ENCODE measurements at places on chromosomes 6 and 20.

DNA sequence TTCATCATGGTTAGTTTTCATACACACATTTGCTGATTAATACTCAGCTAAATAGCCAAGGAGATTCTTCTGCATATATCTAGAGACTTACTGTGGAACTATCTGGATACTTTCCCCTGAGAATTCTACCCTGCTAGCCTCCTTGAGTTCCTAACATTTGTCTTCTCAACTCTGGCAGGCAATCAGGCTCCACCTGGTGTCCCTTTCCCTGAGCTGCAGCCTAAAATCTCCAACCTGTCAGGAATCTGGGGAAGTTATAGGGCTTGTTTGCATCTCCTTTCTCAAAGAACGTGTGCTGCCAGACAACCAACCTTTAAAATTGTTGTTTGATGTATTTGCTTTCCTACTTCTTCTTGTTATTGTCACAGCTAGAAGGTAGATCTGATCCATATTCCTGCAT, 73.4 kb downstream of the FUT9 start:
- DNase-seq = no peak

- DNase-seq = no peak
Measured at GRCh38 chr20:63969838-63970713, at the start of gene ZNF512B. TSS of gene ZNF512B (minus strand) at chr20:63969930. CDS start at chr20:63967950, 1,980 bp downstream.

DNA sequence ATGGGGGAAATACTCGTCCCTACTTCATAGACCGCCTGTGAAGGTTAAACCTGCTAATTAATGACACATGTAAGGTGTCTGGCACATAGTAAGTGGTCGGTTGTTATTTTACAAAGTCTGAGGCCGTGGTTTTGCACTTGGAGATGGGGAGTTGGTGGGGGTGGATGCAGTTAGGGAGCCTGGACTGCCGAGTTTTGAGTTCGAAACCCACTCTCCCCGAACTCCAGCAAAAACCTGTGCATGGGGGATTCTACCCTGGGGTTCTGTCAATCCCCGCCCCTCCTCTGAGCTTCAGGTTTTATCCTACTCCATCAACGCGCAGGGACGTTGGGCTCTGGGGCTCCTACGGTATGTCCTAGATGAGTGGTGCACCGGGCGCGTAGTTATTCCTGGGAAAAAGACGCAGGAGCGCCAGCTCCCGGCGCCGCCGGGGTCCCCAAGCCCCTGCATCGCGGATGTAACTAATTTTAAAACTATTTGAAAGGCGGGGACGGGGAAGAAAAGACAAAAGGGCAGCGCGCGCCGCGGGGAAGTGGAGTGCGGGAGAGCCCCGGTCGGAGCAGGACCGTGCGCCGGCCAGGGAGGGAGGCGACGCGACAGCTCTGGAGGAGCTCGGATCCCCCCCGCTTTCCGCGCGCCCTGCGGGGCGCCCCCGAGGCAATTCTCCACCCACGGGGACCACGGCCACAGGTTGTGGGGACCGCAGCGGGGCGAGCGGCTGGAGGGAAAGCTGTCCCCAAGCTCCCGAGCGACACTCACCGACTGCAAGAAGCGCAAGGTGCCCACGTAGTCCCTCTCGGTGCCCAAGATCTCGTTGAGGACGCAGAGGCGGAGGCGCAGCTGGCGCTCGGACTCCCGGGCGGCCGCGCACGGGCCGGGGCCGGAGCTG, 672 bp downstream of the PREX1 start:
- DNase-seq = no peak

- DNase-seq = no peak
Measured at GRCh38 chr20:10447028-10447427, 11.9 kb downstream of the SLX4IP start.

GRCh38 chr6:43115365-43115764, 39.3 kb downstream of the PTK7 start:
- DNase-seq = no peak

GRCh38 chr6:87408721-87409155, 966 bp downstream of the CFAP206 start:
- no peak for DNase-seq

- DNase-seq = no peak
Measured at GRCh38 chr20:60011512-60012507, 53.6 kb downstream of the CDH26 start.

GRCh38 chr6:7541175-7542064, at the start of gene DSP:
TSS of gene DSP (plus strand) at chr6:7541671. CDS start at chr6:7541916, 245 bp downstream.
- no peak for DNase-seq

DNA sequence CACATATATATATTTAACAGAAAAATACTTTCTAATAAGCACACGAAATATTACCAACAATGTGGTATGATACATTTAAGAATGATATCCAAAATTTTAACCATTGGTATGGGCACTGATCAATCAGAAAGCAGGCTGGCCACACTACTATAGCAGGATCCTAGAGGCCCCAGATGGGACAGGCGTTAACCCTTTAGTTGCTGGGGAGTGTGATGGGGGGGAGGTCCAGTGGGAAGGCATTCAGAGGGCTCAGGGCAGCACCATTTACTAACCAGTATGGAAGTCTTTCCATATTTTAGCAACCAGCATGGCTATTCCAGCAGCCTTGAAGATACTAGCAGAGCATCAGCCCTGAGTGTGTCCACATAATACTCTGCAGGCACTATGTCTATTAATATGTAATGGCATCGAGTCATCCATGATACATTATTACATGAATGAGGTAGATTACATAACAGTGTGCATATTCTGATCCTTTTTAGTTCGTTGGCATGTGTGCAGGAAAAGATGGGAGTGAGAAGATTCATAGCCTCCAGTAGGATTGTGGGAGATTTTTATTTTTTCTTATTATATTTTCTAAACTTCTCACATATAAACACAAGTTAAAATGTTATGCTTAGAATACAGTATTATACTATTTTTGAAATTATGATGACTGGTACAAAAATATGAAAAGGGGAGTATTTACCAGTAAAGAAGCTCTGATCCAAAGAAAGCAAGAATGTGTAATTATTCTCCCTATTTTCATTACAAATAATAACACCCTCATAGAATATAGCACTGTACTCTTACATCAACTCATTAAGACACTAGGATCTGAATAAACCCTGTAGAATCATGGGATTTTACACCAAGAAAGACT, 78.9 kb downstream of the FAM217A start:
- no peak for DNase-seq

DNA sequence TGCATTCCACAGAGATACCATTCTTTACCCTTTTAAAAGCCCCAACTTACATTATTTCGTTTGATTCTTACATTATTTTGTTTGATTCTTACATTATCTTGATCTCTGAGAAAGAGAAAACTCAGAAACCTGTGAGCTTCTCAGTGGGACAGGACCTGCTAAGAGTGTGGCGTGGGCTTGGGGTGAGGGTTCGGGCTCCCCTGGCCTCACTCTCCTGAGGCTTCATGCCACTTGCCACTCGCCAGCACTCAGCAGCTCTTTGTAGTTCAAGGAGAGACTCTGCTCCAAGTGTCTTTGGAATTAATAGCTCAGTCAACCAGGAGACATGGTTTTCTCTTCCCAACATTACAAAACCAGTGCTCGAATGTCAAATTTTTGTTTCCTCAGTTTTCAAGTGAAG, 132.4 kb upstream of the RGS17 start:
- DNase-seq = no peak

DNA sequence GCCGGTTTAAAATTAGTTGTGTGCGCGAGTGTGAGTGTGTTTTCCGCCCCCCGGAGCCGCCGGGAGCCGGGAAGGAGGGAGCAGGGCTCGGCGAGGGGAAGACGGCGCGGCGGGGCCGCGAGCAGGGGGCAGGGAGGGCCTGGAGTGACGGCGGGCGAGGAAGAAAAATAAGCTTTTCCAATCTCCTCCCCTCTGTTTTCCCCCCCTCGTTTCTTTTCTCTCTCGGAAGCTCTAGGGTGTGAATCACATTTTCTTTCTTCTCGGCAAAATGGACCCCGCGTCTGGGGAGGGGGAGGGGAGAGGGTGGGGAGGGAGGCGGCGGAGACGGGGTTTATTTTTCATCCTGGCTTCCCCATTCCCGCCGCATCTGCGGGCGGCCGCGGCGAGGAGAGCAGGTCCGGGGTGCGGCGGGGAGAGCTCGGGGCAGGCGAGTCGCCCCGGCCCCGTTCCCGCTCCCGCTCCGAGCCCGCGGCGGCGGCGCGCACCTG, 881 bp downstream of the BICRAL start:
- peak; percentile 67 for DNase-seq

GRCh38 chr6:159761129-159761872, 544 bp upstream of the ACAT2 start:
- no peak for DNase-seq

GRCh38 chr6:167872538-167873210, 46.0 kb downstream of the AFDN start:
- no peak for DNase-seq

- DNase-seq = no peak
Measured at GRCh38 chr6:82686719-82687118, 323.1 kb downstream of the TPBG start.

DNA sequence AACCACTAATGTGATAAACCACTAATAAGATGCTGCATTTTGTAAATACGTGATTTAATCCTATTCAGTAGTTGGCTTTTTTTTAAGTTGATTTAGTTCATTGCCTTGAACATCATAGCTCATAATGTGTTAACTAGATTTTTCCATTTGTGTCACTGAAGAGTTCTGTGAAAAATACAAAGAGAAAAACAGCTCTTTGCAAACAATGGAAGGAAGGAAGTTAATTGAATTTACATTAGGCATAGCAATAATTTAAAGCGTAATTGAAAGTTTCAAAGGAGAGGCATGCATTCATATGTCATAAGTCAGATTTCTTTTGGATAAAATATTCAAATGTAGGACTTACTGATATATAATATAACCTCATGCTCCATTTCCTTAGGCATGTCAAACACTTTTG, 102.3 kb downstream of the TBC1D7 start:
- no peak for DNase-seq

GRCh38 chr6:118679327-118679901, 28.0 kb upstream of the CEP85L start:
- DNase-seq = no peak

DNA sequence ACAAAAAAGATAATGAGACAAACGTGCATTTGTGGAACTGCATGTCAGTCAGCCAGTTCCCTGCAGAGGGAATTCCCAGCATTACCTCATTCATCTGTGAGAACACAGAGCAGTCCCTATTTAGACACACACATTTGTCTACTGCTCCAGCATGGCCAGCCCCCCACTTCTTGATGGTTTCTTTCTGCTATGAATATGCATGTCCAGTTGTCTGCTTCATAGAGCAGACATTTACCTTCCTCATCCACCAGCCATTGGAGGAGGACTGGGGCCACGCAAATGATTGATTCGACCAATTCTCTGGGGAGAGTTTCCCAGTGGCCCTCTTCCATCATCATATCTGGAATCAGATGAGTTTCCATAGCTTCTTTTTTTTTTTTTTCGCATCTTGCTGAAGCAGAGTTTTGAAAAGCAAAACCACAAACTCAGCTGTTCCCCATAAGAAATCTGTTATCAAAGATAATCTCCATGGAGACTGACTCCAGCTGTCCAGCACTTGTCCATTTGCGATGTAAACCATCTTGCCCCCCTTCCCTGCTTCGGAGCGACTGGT, 11.8 kb downstream of the ENPP1 start:
- no peak for DNase-seq

DNA sequence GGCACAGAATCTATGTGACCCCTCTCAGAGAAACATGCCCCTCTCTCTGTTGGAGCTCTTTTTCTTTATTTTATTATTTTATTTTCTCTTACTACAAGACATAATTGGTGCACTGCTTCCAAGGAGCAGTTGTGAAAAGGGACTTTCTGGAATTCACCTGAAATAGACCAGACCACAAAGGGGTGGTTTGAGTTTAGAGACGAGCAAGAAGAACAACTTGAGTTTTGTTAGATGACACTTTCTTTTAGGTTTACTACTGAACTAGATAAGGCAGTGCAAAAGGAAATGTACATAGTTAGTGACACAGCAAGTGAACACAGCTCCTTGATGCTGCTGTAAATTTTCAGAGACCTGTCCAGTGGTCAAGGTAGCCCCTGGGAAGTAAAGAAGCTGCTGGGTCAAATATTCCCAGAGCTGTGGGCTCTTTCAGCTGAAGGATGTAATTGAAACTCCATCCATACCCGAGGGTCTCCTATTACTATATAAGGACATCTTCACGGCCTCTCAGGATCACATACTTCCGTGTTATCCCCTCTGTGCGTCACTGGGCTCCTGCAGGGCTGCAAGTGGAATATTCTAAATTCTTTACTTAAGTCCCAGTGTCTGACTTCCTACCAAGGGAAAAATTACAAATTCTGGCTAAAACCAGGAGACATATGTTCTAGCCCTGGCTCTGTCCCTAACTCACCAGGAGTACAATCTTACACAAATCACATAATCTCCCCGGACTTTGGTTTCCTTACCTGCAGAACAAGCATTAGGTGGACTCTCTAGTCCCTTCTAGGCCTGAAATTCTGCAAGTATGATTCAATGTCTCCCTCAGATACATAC, 69.1 kb upstream of the ADTRP start:
- DNase-seq = no peak

DNA sequence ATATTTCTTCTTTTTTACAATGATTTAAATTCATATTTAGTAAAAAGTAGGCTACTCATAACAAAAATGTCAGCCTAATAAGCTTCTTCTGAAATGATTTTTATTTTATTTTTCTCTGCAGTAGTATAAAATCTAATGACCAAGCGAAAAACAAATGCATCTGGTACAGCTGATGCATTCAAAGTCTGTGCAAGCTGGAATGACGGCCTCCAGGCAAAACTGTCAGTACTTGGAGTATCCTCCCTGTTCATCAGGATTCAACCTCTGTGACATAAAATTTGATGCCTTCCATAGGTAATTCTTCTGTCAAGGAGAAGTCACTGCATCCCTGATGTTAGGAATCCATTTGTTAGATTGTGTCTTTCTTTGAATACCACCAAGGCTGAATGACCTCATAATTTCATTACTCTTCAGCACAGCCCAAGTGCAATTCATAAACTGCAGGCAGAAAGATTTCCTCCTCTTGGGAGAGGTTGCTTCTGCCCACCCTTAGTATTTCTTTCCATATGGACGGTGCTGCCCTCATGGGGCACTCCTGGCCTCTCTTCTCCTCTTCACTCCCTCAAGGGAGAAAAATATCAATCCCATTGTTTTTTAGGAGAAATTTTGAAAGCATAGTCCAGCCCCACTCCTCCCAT, 146.4 kb upstream of the STXBP5 start:
- DNase-seq = no peak

DNA sequence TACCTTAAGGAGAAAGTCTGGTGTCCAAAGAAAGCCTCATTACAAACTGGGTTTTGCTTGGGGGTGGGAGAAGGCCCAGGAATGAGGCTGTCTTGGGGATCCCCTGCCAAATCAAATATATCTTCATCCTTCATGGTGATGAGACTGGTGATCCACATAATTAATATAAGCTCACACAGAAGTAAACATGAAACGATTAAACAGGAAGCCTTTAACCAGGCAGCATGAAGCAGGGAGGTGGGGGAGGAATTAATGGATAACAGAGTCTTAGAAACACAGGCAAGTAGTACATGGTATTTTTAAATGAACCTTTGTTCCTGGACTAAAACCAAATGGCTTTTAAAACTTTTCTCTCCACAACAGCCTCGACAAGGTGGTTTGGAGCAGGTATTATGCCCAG, 437.5 kb downstream of the TFAP2A start:
- no peak for DNase-seq

- DNase-seq = no peak
Measured at GRCh38 chr6:113331021-113331420, 526.1 kb upstream of the MARCKS start.

Data from non-pigmented ciliary epithelial cell (primary cell).